Common myeloid progenitor, CD34-positive (primary cell): ENCODE measurements at places on chromosomes 2 and 18.

- DNase-seq, result peak; percentile 81
- H3K27ac ChIP-seq, result no peak overlapping the region
- H3K36me3 ChIP-seq, result no peaks in the 10 kb centered on the region
- H3K27me3 ChIP-seq, result no peaks in the 10 kb centered on the region
These were observed 323.9 kb downstream of the XIRP2 start for GRCh38 chr2:167212014-167212648.

DNA sequence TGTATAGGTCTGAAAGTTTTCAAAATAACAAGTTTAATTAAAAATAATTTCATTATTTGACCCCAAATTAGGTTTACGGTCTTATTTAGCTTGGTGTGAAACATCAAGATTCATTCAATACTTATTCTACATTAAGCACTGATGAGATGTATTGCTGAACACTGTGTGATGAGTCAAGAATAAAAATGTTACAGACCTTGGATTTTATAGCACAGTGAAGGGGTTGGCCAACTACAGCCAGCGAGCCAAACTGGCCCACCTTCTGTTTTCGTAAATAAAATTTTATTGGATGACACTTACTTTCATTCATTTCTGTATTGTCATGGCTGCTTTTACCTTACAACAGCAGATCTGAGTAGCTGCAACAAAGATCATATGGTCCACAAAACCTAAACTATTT lies 8.3 kb downstream of the PPP4R1 start:
- H3K36me3 ChIP-seq, result peaks cover 2% of the 10 kb centered on the region
- H3K4me3 ChIP-seq, result no peak overlapping the region
- H3K4me1 ChIP-seq, result peaks cover 4% of the 10 kb centered on the region

GRCh38 chr18:53756610-53756972 lies 467.9 kb downstream of the MBD2 start:
- H3K36me3 ChIP-seq, result no peaks in the 10 kb centered on the region
- no peak overlapping the region for H3K4me3 ChIP-seq
- H3K4me1 ChIP-seq, result no peaks in the 10 kb centered on the region
- no peak for DNase-seq
- no peaks in the 10 kb centered on the region for H3K27me3 ChIP-seq
- H3K27ac ChIP-seq, result no peak overlapping the region

DNA sequence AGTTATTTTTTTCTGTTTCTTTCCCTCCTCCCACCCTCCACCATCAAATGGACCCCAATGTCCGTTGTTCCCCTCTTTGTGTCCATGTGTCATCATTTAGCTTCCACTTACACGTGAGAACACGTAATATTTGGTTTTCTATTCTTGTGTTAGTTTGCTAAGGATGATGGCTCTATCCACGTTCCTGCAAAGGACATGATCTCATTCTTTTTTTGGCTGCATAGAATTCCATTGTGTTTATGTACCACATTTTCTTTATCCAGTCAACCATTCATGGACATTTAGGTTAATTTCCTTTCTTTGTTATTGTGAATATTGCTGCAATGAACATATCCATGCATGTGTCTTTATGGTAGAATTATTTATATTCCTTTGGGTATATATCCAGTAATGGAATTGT lies 91.3 kb upstream of the TNP1 start:
- no peak overlapping the region for H3K27ac ChIP-seq
- no peaks in the 10 kb centered on the region for H3K36me3 ChIP-seq
- no peaks in the 10 kb centered on the region for H3K4me1 ChIP-seq
- no peak for DNase-seq
- H3K4me3 ChIP-seq, result no peak overlapping the region

DNA sequence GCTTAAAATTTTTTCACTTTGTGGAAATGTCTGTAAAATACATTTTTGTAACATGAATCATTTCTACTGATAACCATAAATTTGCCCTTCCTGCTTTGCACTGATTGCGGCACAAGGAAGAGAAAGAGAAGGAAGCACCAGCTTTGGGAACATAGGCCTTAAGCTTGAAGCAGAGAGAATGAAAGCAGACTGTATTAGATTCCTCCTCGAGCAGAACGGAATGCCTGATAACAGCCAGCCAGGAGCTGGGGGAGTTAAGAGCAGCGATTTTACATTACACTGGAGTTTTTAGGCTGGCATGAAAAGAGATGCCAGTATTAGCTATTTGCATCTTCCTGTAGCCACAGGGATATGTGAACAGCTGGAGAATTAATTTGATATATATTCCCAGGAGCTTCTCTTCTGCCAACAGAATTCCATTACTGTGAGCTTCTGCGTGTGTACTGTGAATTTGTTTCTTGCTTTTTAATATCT lies 33.5 kb downstream of the CRIM1 start:
- H3K4me1 ChIP-seq, result no peaks in the 10 kb centered on the region
- H3K27me3 ChIP-seq, result no peaks in the 10 kb centered on the region
- no peak overlapping the region for H3K4me3 ChIP-seq
- H3K27ac ChIP-seq, result no peak overlapping the region
- DNase-seq, result no peak
- no peaks in the 10 kb centered on the region for H3K36me3 ChIP-seq

- H3K36me3 ChIP-seq, result no peaks in the 10 kb centered on the region
- H3K4me3 ChIP-seq, result no peak overlapping the region
- no peak for DNase-seq
- no peaks in the 10 kb centered on the region for H3K27me3 ChIP-seq
- no peaks in the 10 kb centered on the region for H3K4me1 ChIP-seq
- H3K27ac ChIP-seq, result no peak overlapping the region
These were observed 86.0 kb upstream of the ZNF236 start for GRCh38 chr18:76736309-76736708.

DNA sequence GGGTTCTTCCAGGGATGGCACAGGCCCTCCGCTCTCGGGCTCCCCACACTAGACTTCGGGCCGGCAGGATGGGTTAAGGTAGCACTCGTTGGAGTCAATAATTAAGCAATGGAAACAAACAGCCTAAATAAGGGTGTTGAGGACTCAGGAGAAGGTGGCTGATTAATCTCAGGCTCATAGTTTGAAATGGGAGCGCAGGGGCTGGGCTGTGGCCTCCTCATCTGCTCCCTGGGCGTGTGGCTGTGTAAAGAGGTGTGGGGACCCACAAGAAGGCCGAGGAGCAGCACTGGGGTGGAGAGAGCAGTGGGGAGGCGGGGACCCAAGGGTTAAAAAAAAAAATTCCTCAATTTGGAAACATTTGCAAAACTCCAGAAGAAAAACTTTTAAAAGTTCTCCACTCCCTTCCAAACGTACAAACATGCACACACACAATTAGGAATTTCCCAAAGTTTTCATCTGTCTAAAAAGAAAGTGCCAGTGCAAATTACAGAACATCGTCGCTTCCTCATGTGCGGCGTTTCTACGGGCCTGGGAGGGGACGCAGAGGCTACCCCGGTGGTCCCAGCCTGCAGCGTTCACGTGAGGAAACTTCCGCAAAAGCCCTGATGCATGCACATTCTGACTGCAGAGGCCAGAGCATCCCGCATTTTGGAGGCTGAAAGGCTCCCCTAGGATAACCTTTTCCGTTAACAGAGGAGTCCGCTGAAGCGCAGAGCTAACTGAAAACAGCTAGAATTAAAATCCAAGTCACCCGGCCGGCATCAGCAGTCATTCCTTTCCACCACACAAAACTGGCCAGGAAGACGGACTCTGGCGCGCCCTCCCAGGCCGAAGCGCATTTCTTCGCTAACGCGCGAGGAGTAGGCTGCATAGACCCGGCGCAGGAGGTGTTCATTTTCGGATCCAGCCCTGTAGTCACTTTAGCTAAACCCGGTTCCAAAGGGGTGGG lies 1.0 kb upstream of the TUBB6 start:
- peaks cover 46% of the 10 kb centered on the region for H3K27me3 ChIP-seq
- H3K4me3 ChIP-seq, result peak overlapping the region; percentile 73
- H3K4me1 ChIP-seq, result peaks cover 24% of the 10 kb centered on the region
- peak; percentile 50 for DNase-seq
- H3K27ac ChIP-seq, result peak overlapping the region; percentile 14

DNA sequence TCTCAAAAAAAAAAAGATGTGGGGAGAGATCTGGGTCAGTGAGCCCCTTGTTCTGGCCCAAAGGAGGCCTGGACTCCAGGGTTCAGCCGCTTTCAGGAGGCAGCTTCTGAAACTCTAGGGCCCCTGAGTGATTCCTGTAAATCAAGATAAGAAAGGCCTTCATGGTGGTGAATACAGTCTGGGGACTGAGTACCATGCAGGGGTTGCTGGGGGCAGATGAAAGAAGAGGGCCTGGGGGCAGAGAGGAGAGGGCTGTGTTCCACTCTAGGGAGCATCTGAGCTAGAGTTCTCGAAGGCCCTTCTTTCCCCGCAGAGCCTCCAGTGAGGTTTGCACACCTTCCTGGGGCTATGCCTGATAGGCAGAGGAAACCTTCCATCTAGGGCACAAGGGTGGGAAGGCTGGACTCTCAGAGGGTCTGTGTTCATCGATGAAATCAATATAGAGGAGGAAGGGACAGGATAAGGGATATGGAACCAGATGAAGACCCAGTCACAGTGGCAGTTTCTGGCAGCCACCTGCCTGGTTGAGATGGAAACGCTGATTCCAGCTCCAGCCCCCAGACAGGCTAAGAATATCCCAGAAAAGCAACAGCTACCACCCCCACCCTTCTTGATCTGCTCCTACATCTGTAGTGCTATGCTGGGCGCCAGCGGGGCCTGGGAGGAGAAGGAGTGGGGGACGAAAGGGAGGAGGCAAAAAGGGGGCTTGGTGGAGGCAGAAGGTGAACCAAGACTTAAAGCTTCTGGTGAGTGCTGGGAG lies 4.7 kb upstream of the CDK5R2 start:
- peaks cover 25% of the 10 kb centered on the region for H3K27me3 ChIP-seq
- no peak for DNase-seq
- no peak overlapping the region for H3K4me3 ChIP-seq

GRCh38 chr2:133705287-133705686 lies 137.0 kb upstream of the NCKAP5 start:
- no peak overlapping the region for H3K27ac ChIP-seq
- no peaks in the 10 kb centered on the region for H3K27me3 ChIP-seq
- no peaks in the 10 kb centered on the region for H3K4me1 ChIP-seq
- no peaks in the 10 kb centered on the region for H3K36me3 ChIP-seq

DNA sequence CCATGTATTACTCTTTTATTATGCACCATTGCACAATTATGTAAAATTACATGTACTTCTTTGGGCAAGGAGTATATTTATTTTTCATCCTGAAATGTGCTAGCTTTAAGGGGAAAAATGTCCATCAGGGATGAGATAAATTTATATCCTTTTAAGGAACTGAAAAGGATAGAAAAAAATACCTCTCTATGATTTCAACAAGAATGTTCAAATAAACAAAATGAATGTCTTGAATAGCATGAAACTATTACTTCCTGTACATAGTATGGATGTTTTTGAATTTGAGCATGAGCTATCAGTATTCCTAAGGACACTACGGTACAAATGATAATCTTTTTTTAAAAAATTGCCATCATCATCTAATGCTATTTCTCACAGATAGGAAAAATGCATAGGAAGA lies 1611.9 kb upstream of the ZEB2 start:
- no peak overlapping the region for H3K27ac ChIP-seq
- H3K4me1 ChIP-seq, result no peaks in the 10 kb centered on the region
- no peaks in the 10 kb centered on the region for H3K36me3 ChIP-seq
- no peak overlapping the region for H3K4me3 ChIP-seq

DNA sequence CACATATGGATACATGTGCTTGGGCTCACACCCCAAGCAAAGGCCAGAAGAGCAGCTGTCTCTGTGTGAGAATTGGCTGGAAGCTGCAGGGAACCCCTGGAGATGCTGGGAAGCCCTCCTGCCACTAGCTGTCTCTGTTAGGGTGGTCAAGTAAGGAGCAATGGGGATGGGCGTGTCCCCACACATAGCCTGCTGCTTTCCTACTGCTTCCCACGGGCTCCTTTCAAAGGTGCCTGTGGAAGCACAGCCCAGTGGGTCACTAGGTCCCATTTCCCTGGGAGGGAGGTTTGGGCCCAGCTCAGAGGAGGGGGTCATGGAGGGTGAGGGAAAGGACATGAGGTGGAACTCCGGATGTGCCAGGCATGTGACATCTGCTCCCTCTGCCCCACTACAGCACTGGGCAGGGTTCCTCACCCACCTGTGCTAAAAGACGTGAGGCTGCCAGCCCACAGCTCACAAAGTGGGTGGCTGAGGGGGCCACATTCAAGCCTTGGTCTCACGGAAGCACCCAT lies 24.4 kb upstream of the MAL start:
- no peaks in the 10 kb centered on the region for H3K36me3 ChIP-seq
- H3K4me3 ChIP-seq, result no peak overlapping the region

- no peak for DNase-seq
- H3K4me3 ChIP-seq, result no peak overlapping the region
- no peak overlapping the region for H3K27ac ChIP-seq
- H3K4me1 ChIP-seq, result peaks cover 2% of the 10 kb centered on the region
- H3K36me3 ChIP-seq, result no peaks in the 10 kb centered on the region
These were observed 123.1 kb upstream of the HDAC4 start for GRCh38 chr2:239523954-239524330.

- no peak for DNase-seq
- no peak overlapping the region for H3K27ac ChIP-seq
- no peak overlapping the region for H3K4me3 ChIP-seq
- H3K27me3 ChIP-seq, result no peaks in the 10 kb centered on the region
These were observed 81.9 kb downstream of the SLC8A1 start for GRCh38 chr2:40370007-40370395.

GRCh38 chr18:2878656-2879330 lies 32.0 kb downstream of the EMILIN2 start:
- no peak overlapping the region for H3K27ac ChIP-seq
- DNase-seq, result no peak
- no peak overlapping the region for H3K4me3 ChIP-seq
- no peaks in the 10 kb centered on the region for H3K36me3 ChIP-seq
- H3K4me1 ChIP-seq, result peaks cover 15% of the 10 kb centered on the region
- no peaks in the 10 kb centered on the region for H3K27me3 ChIP-seq

- H3K27me3 ChIP-seq, result no peaks in the 10 kb centered on the region
- peaks cover 2% of the 10 kb centered on the region for H3K36me3 ChIP-seq
- no peak overlapping the region for H3K27ac ChIP-seq
- no peak overlapping the region for H3K4me3 ChIP-seq
These were observed 26.5 kb downstream of the BCL2 start for GRCh38 chr18:63292831-63293683.

DNA sequence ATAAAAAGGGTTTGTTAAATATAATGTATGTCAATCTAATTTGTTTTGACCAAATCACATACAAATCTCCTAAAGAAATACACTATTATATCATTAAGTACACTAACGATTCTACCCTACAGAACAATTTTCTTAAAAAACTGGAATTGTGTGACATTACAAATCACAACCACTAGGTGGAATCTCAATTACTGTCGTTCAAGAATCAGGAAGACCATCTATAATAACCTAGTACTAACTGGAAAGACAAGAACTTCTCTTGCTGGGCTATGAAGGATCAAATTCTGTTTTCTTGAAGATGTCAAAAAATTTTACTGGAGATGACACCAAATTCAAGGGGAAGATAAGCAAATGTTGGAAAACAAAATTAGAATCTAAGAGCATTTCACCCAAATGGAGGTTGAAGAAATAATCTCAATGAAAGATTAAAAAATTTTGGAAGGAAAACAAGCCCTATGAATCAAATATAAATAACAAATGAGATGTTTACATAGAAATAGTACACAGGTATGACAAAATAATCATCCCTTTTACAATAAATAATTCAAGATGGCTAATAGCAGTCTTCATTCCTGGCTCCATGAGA lies 110.9 kb downstream of the STK39 start:
- H3K4me1 ChIP-seq, result no peaks in the 10 kb centered on the region
- peaks cover 27% of the 10 kb centered on the region for H3K36me3 ChIP-seq
- no peak overlapping the region for H3K27ac ChIP-seq
- DNase-seq, result peak; percentile 70

- H3K4me1 ChIP-seq, result peaks cover 8% of the 10 kb centered on the region
- H3K27ac ChIP-seq, result no peak overlapping the region
- no peak for DNase-seq
- no peaks in the 10 kb centered on the region for H3K36me3 ChIP-seq
These were observed 1057.2 kb upstream of the TMEFF2 start for GRCh38 chr2:193251909-193252308.
